Stromal cell of bone marrow (primary cell): ENCODE measurements at places on chromosomes 1 and 21.
A peak's percentile ranks its signal among the peaks of the same experiment; 100 is the strongest.

DNA sequence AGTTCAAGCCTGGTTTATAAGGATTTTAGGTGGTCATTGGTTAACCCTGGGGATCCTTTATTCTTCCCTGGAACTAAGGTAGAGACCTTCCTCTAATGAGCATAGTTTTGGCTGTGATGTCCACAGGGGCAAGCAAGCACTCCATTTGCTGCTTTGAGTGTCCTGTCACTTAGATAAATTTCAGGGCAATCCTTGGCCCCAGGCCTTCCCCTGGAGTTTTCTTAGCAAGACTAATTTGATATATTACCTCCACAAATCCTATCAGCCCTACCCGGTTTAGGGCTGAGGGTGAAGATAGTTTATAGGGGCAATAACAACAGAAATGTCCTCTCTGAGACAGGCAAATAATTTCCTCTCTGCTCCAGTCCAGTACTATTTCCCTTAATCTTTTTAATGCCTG is 166.6 kb downstream of the CYYR1 start:
- DNase-seq = no peak

- DNase-seq = no peak
Observed at GRCh38 chr1:55768327-55768952, 553.3 kb upstream of the USP24 start.

DNA sequence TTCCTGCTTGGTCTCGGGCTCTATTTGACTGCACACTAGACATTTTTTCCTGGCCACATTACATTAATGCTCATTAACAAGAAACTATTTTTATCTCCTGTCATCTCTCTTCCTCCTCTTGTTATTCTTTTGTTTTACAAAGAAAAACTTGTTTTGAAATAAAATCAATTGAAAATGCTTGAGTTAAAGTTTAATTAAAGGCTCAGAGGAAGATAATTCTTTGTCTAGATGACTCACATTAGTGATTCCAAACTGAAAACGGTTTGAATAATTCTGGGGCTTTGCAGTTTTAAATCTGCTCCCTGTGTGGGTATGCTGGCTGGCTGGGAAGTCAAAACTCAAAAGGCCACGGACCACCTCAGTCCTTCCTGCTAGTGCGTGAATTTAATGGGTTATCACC is 29.6 kb downstream of the RGS5 start:
- no peak for DNase-seq

DNA sequence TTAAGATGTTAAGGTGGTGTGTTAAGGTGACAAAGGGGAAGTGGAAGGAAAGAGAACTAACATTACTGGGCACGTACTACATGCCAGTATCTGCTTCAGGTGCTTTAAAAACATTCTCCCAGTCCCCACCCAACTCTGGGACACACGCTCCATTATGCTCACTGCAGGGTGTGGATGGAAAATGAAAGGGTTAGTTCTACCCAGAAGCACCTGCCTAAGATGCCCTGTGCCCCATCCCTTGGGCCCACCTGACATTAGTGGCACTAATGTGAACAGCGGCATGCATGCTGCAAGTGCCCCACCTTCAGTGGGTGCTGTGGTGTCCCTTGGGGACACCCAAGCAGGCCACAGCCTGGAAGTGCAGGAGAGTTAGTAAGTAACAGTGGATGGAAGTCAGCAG is 82.9 kb upstream of the CXADR start:
- DNase-seq = no peak

- no peak for DNase-seq
Observed at GRCh38 chr1:53430779-53431178, 28.4 kb upstream of the DMRTB1 start.

DNA sequence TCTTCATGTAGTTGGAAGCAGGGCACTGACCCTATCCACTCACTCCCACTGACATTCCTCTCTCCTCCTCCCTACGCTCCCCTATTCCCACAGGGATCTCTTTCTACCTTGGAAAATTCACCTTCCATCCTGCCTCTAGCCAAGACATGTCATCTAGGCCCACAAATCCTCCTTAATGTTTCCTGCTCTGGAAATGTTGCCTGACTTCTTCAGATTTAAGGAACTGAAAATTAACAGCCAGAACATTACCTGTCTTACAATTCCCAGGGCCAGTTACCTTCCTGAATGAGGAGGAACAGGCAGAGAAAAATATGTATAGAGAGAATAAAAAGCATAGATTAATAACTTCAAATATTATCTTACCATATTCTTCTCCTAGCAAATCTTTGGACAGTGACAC is 147.3 kb downstream of the MRPL39 start:
- no peak for DNase-seq

DNA sequence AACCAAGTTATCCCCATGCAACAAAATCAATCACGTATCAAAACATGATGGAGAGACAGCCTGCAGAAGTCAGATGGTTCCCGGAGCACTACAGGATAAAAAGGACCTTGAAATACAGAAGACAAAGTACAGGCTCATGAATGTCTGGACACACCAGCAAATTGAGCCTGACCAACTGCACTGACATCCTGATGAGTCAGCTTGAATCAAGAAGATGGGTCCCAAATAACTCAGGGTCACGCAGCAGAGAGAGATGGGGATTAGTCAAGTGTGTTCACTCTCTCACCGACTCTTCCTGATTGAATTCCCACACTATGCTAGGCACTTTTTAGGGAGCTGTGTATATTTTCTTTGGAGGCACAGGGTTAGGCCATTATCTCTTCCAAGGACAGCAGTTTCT is 71.1 kb upstream of the DIRAS3 start:
- DNase-seq = peak; percentile 38

DNA sequence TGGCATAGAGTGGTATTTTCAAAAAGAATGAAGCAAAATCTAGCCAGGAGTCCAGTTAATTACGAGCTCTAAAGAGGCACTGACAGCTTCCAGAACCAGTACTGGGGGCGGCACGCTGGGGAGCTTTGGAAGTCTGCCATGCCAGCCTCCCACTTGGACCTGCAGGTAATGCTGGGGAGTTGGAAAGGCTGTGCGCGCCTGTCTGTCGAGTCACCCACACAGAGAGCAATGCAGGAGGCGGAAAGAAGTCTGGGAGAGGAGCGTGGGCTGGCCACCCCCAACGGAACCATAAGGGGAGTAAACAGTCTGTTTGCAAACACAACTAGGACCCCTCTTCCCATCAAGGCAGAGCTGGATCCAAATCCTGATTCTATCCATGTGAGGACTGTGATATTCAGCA is 84.5 kb downstream of the BEND5 start:
- DNase-seq = no peak

DNA sequence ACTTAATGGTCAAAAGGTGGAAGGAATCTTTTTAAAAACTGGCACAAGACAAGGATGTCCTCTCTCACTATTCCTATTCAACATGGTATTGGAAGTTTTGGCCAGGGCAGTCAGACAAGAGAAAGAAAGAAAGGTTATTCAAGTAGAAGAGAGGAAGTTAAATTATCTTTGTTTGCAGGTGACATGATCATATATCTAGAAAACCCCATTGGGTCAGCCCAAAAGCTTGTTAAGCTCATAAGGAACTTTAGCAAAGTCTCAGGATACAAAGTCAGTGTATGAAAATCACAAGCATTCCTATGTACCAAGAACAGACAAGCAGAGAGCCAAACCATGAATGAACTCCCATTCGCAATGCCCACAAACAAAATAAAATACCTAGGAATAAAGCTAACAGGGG is 5.4 kb upstream of the PGBD2 start:
- DNase-seq = no peak

DNA sequence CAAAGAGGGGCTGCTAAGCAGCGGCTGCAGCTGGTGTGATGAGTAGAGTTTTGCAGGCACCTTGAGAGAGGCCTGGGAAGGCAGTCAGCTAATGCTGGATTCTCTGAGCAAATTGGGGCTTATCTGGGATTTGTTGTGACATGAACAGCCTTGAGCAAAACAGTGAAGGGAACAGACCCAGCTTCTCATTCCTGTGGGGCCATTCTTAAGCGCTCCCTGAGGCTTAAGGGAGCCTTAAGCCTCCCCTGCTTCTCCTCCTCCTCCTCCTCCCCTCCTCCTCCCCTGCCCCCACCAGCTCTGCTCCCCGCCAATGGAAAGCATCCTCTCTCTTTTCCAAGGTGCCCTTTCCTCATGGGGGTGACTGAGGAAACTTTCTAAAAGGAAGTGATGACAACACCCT is 21.3 kb downstream of the HMGCS2 start:
- DNase-seq = no peak
